ENCODE measurements at places on chromosomes 6 and 20.
A peak's percentile ranks its signal among the peaks of the same experiment; 100 is the strongest.

GRCh38 chr6:101777646-101778045, 384.1 kb downstream of the GRIK2 start:
- no peak for DNase-seq

GRCh38 chr6:24394780-24395437, 7.8 kb upstream of the MRS2 start:
- no peak for DNase-seq

DNA sequence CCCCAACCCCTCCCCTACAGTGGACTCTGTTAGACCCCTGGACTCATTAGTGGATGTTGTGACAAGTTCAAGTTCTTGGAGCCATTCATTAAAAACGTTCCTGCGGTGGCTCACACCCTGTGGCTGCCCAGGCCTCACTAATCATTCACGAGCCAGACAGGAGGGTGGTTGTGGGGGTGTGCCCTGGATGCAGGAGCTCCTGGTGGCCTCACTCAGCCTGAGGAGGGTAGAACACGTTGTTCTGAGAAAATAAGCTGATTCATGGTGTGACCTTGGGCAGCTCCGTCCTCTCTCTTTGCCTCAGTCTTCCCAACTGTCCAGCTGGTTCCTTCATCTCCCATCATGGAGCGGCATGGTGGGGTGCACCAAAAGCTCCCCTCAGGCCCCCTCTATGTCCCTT, 16.7 kb downstream of the SLC13A3 start:
- DNase-seq: no peak

GRCh38 chr20:58160451-58161061, 67.9 kb downstream of the ANKRD60 start:
- no peak for DNase-seq

- no peak for DNase-seq
These were observed 113.5 kb downstream of the CD83 start for GRCh38 chr6:14231071-14231483.

GRCh38 chr6:144305985-144306384, 20.9 kb downstream of the UTRN start:
- no peak for DNase-seq

- no peak for DNase-seq
These were observed 109.1 kb downstream of the TSHZ2 start for GRCh38 chr20:53080969-53081871.

DNA sequence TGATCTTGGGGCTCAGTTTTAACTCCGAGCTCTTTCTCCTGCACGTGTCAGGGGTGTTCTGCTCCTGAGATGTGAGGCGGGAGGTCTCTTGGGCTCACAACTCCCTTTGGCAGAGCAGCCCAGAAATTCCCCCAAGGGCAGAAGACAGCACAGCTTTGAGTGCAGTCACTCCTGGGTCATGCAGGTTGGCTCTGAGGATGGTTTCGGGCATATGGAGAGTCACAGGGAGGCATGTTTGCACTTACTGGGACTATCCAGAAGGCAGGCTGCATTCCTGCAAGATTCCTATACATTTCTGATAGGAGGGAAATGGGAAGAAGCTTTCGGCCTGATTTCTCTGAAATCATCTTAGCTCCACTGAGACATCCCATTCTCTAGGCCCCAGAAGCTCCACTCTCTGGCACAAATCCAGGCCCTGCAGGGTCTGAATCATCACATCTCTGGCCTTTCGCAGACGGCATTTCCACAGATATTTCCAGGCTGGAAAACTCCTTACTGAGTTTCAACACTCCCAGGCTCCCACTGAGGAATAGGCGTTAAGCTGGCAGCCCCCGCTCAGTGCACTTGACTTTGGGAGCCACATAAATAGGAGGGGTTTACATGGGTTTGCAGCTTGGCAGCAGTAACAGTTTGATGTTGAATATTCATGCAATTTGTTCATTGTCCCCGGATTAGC, 39.7 kb downstream of the AGPAT4 start:
- no peak for DNase-seq

DNA sequence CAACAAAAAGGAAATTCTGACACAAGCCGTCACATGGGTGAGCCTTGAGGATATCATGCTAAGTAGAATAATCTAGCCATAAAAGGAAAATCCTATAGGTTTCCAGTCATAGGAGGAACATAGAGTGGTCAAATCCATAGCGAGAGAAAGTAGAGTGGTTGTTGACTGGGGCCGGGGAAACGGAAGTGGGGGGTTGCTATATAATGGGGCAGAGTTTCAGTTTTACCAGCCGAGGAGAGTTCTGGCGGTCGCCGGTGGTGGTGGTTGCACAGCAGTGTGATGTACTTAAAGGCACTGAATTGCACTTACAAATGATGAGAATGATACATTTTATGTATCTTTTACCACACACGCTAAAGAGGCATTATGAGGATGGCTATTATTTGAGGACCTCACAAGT, 4.9 kb downstream of the GPR31 start:
- DNase-seq: peak; percentile 30

- DNase-seq: no peak
These were observed 63.3 kb downstream of the SMLR1 start for GRCh38 chr6:130890521-130890971.

- no peak for DNase-seq
These were observed 64.5 kb upstream of the HIVEP1 start for GRCh38 chr6:11947575-11947974.

DNA sequence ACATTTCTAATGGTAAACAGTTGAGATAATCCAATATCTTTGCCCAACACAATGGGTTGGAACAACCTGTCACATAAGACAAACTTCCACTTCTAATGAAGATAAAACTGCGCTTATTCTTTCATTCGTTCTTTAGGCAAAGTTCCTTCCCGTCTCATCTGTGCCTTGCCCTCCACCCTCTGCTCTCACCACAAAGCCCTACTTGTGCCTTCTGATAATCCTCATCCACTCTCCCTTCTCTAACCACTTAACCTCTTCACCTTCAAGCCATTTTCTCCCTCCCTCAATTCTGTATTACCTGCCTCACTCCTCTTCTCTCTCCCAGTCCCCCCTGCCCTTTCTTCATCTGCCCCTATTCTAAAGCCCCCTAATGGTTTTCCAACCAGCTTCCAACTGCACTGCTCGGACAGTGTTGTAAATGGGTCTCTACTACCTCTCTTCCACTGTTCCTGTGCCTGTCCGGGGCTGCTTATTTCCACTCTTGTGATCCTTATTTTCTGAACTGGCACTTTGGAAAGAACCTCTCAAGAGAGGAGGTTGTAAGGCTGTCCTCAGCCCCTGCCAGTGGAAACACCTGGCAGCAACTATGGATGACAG, 62.9 kb upstream of the MYB start:
- no peak for DNase-seq

GRCh38 chr20:39986173-39986904, 702.7 kb downstream of the MAFB start:
- DNase-seq: no peak

DNA sequence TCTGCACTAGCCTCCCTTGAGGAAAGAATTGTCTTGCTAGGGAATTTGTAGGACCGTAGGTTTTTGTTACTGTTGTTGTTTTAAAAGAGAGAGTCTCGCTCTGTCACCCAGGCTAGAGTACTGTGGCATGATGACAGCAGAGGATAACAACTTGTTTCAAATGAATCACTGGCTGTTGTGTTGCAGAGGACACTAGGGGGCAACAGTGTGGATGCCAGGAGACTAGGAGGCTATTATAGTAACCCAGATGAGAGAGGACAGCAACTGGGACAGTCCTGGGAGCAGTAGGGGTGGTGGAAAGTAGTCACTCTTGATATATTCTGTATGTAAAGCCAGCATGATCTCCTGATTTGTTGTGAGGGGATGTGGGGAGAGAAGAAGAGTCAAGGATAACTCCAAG, 41.8 kb upstream of the LAMA4 start:
- no peak for DNase-seq

GRCh38 chr6:79040083-79040482, 38.0 kb downstream of the PHIP start:
- DNase-seq: no peak

- DNase-seq: no peak
These were observed 155.8 kb downstream of the PDE7B start for GRCh38 chr6:136007345-136007744.

- no peak for DNase-seq
These were observed 1340.0 kb upstream of the MAP3K7 start for GRCh38 chr6:91926827-91927226.

DNA sequence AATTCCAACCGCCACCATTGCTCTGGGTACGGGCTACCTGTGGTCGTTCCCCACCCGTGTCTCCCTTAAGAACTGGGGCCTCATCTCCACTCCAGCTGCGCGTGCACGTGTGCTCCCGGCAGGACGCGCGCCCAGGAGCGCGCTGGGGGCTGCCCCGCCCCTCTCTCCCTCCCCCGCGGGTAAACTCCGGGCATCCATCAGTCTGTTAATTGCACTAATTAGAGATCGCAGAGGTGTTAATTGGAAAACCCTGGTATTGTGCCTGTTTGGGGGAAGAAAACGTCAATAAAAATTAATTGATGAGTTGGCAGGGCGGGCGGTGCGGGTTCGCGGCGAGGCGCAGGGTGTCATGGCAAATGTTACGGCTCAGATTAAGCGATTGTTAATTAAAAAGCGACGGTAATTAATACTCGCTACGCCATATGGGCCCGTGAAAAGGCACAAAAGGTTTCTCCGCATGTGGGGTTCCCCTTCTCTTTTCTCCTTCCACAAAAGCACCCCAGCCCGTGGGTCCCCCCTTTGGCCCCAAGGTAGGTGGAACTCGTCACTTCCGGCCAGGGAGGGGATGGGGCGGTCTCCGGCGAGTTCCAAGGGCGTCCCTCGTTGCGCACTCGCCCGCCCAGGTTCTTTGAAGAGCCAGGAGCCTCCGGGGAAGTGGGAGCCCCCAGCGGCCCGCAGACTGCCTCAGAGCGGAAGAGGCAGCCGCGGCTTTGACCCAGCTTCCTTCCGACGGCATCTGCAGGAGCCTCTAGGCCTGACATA, 14.4 kb downstream of the FOXP4 start:
- peak; percentile 64 for DNase-seq

DNA sequence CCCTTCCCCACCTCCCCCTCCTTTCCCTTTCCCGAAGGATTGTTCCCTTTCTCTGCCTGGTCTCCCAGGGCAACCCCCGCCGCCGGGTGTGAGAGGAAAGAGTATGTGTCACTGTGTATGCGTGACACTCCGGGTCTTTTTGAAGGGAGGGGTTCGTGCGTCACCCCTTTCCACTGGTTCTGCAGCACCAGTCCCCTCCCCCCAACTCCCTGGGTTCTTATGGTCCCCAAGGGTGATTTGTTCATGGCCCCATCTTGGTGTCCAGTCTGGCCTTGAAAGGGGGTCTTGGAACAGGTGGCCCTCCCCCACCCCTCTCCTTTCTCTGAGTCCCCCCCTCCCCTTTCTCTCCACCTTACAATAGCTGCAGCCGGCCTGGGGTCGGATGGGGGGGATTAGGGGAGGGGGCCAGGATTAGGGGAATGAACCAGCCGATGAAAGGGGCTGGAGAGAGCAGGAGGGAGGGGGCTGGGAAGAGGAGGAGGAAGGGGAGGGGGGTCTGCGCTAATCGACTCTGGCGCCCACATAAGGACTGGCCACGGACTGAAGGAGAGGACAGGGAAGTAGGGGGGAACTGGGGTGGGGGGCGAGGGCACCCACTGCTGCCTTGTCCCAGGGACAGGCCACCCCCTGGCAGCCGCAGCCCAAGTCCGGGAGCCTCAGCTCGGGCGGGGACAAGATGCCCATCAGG, 1.3 kb upstream of the RING1 start:
- no peak for DNase-seq

- DNase-seq: no peak
These were observed 6.0 kb downstream of the HLA-B start for GRCh38 chr6:31351033-31351380.

DNA sequence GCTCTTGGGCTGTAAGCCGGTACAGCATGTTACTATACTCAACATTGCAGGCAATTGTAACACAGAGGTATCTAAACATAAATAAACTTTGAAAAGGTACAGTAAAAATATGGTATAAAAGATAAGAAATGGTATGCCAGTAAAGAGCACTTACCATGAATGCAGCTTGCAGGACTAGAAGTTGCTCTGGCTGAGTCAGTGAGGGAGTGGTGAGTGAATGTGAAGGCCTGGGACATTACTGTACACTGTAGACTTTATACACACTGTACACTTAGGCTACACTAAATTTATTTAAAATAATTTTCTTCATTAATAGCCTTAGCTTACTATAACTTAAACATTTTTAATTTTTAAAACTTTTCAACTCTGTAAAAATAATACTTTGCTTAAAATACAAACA, 37.8 kb upstream of the ANKEF1 start:
- no peak for DNase-seq

GRCh38 chr6:132107896-132108295, 156.7 kb upstream of the CCN2 start:
- DNase-seq: no peak

- no peak for DNase-seq
These were observed 161.4 kb downstream of the LY86 start for GRCh38 chr6:6749702-6750491.

DNA sequence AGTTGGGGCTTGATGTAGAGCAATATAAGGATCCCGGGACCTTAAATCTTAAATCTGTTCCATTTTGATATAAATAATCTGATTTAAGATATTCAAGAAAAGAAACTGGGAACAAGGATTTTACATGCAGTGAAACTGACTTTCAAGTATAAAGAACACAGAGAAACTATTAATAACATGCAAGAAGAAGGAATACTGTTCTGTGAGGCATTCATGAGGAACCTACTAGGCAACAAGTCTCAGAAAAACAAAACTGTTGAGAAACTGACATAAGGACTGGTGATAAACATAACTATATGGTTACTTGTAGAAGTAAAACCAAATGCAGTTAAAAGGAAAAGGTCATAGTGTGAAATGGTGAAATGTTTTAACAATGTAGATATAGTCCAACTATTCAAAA, 15.8 kb downstream of the HDDC2 start:
- no peak for DNase-seq

- DNase-seq: no peak
These were observed 270 bp downstream of the PLEKHG1 start for GRCh38 chr6:150600010-150600300.

- DNase-seq: no peak
These were observed 173.8 kb upstream of the NRSN1 start for GRCh38 chr6:23952245-23952644.

DNA sequence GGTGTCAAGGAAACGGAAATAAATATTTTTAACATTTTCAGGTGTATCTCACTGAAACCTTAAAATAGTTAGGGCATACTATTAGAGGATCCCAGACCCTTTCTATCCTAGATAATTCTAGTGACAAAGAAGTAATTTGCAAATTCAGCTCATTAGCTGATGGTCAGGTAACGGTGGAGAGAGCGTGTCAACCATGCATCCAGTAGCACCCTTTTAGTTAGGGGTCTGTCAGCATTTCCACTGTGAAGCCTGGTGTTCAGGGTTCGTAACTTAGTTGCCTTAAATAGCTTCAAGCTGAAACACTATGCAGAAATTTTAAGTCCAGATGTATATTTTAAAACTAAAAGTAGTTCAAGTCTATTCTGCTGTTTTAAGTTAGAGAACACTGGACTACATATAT, 48.5 kb upstream of the SUPT3H start:
- no peak for DNase-seq

- DNase-seq: no peak
These were observed 48.0 kb downstream of the SYTL3 start for GRCh38 chr6:158697811-158698210.
